Natural killer cell treated with Interleukin-12 subunit alpha and Interleukin-12 subunit beta and Interleukin-15 and Interleukin-18, amount 100 ng/mL, for 72 hours (primary cell): ENCODE measurements at places on chromosomes 5 and 9. TPM values are rescaled to one million over a fixed set of nuclear protein-coding genes. Genes with fewer than 3 reads are reported as not detected.

DNA sequence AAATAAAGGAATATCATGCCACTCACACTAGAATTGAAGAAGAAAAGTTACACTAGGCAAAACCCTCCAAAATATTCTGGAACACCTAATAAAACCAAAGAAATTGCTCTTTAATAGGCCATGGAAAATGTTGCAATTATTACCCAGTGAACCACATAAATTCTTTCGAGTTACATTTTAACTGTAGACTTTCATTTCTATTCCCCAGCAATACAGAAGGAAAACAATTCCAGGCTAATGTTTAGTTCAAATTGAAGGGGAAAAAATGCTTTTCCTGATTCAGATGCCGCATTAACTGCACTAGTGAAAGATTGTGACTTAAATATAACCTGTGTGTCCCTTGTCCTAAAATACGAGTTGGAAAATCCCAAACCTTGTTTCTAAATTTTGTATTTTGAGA lies 439.3 kb upstream of the ADAMTS16 start:
- no peak for DNase-seq

PCDHB5 gene
- not detected for total RNA-seq

DNA sequence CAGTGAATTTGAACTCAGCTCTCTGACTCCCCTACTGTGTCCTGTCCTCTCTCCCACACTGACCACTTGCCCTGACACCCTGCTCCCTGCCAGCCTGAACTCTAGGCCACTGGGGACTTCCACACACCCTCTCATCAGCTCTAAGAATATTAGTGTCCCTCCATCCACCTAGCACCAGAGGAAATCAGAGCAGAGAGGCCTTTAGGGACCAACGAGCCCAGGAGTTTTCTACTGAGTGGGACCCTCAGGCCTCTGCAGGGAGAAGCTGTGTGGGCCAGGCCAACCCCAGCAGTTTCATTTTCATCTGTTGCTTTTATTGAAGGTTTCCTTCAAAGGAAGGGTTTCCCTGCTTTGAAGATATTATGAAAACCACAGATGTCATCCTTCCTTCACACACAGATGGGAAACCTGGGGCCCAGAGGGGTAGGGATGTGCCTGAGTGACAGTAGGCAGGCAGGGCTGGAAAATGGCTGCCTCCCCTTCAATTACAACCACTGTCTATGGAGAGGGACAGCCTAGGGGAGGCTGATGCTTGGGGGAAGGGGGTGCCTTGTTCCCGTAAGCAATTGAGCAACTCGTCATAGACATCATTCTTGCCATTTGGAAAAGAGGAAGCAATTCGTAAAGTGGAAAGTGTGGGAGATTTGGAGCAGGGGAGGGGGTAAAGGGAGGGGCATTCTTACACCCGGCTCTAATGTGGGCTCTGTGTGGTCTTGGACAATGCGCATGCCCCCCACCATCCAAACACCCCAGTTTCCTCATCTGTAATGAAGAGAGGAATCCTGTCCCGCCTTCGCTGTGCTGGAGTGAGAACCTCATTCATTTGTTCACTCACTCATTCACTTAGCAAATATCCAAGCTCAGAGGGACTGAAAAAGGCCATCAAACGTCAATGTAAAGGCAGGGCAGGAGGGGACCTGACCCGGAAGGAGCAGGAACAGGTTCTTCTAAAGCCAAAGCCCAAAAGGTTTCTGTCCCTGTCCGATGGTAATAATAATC lies 3.9 kb downstream of the GLIPR2 start:
- no peak for DNase-seq

FIBCD1 gene
- not detected for total RNA-seq

GRCh38 chr5:119948162-119948561 lies 318.8 kb downstream of the FAM170A start:
- no peak for DNase-seq

- no peak for DNase-seq
These were observed 39.3 kb upstream of the ANKRD33B start for GRCh38 chr5:10524376-10525123.

- no peak for DNase-seq
These were observed 52.6 kb downstream of the LMX1B start for GRCh38 chr9:126666155-126666803.

TMEM171 gene
- 0.62 TPM for total RNA-seq

GRCh38 chr5:125189531-125189941 lies 443.1 kb upstream of the ZNF608 start:
- no peak for DNase-seq

DNA sequence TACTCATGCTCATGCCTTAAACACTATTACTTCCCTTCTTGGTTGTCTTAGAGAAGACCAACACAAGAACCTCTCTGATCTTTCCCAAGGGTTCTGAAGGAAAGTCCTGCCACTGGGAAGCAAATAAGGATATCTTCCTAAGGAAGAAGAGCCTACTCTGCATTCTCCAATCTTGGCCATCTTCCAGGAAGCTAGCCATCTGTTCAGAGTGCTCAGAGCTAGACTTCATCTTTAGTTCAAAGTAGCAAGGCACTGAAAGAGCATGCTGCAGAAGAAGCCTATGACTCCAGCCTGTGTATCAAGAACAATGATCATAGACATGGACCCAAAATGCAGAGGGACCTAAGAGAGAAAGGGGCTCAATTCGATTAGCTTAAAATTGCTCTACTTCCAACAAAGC lies 114.7 kb downstream of the KIAA0825 start:
- no peak for DNase-seq

CD72 gene
- total RNA-seq, result 8.8 TPM

DNA sequence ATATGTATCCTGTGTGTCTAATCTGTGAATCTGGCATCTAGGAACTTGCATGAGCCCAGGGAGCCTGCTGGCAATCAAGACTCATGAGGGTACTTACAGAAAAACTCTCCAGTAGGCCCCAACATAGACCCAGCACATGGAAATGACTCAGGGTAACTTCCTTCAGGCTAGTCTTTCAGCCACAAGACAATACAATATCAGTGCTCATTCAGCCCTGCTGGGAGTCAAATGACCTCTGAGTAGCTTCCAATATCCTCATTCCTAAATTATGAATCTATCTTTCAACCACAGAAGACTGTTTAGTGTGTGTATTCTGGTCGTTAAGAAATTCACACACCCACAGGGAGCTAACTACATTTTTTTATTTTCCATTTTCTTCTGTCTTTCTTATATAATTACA lies 1273.0 kb downstream of the EFNA5 start:
- DNase-seq, result no peak

MYMK gene
- not detected for total RNA-seq

DNA sequence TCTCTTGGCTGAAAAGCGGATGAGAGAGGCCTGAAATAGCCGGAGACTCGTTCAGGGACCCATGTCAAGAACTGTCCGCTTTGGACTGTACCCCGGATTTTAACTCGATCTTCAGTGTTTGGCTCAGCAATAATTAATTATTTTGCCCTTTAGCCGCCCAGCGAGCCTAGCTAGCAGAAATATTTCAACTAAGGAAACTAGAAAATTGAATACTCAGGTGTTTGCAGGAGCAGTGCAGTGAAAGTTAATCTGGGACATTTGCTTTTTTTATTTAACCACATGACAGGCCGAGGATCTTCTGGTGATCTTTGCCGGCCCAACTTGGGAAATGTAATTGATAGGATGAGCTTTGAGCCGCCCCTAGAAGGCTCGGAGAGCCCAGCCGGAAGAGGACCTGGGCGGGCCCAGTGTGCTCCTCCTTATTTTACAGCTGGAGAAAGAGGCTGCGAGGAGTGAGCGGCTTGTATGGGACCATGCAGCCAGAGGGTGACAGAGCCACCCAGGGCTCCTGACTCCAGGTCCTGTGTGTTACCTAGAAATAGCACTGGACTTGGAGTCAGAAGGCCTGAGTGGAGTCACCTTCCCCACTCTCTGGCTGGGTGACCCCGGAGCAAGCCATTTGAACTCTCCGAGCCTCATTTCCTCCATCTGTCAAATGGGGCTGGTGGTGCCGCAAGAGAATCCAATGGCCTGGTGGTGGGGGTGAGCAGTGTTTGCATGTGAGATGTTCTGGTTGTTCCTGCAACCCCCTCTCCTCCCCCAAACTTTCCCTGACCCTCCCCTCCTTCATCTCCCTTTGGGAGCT lies 2.4 kb downstream of the PPARGC1B start:
- no peak for DNase-seq

FAT2 gene
- not detected for total RNA-seq

- no peak for DNase-seq
These were observed 26.6 kb downstream of the SMARCA2 start for GRCh38 chr9:2041736-2042135.

TMOD1 gene
- total RNA-seq, result 2.1 TPM

GRCh38 chr5:135934939-135935338 lies 19.8 kb downstream of the LECT2 start:
- DNase-seq, result no peak

PCDHA5 gene
- total RNA-seq, result not detected

- no peak for DNase-seq
These were observed 9.9 kb downstream of the FSD1L start for GRCh38 chr9:105457560-105458294.
